ENCODE measurements at places on chromosomes 16 and 17. TPM values are rescaled to one million over a fixed set of nuclear protein-coding genes. Genes with fewer than 3 reads are reported as not detected.

Gene TEX19
- total RNA-seq, result not detected

Gene P2RX5
- 94.5 TPM for total RNA-seq

Gene TEX14
- total RNA-seq, result 2.4 TPM

Gene RNF222
- total RNA-seq, result 1.7 TPM

Gene POLR2C
- 81.4 TPM for total RNA-seq

Gene KRTAP4-9
- not detected for total RNA-seq

Gene NECAB2
- total RNA-seq, result not detected

Gene ELMO3
- total RNA-seq, result 3.7 TPM

Gene TMEM11
- 11.7 TPM for total RNA-seq

Gene AANAT
- total RNA-seq, result not detected

Gene TP53TG3D
- total RNA-seq, result not detected

Gene CDR2L
- 0.16 TPM for total RNA-seq

Gene OR4D1
- total RNA-seq, result 0.41 TPM

Gene KAT8
- 134 TPM for total RNA-seq

Gene KRT12
- not detected for total RNA-seq

Gene EVI2B
- total RNA-seq, result 57.8 TPM

All from naive thymus-derived CD4-positive, alpha-beta T cell (primary cell).